Stimulated activated CD4-positive, alpha-beta T cell treated with anti-CD3 and anti-CD28 coated beads, TNF-alpha, amount 100 ng/mL, for 4 hours (primary cell): ENCODE measurements at places on chromosomes 12 and 14.

GRCh38 chr12:95837240-95838038 lies 21.3 kb upstream of the SNRPF start:
- no peak for DNase-seq

- no peak for DNase-seq
Measured at GRCh38 chr12:129486931-129487330, 416.9 kb downstream of the TMEM132D start.

GRCh38 chr14:34568803-34569202 lies 29.3 kb upstream of the EAPP start:
- no peak for DNase-seq

DNA sequence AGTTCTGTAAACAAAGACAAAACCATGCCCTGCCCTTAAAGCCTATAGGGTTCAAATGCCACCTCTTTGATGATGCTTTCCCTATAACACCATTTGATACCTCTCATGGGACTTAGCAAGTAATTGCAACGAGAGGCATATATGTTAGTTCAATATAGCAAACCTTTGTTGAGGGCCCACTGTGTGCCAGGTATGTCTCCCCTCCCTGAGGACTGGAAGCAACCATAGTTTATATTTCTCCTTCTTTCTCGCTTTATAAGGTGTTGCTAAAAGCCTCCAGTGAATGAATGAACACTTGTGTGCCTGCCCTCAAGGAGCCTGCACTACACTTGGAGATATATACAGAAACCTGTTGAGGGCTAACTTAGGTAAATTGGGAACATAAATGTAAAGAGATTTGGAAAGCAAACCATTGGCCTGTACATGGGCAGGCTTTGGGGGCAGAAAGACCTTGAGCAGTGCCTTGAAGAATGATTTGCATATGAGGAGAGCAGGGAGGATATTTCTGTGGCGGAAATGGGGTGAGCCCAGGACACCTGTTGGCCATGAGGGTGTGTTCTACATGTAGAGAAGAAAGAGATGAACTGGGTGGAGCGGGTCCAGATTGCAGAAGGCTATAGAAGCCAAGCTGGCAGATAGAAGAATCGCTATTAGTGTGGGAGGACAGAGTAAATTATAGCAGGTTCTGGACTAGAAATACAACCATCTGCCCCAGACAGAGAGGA lies 1.8 kb upstream of the CKAP4 start:
- no peak for DNase-seq

- DNase-seq = no peak
Measured at GRCh38 chr12:98653866-98654493, 8.9 kb downstream of the APAF1 start.

DNA sequence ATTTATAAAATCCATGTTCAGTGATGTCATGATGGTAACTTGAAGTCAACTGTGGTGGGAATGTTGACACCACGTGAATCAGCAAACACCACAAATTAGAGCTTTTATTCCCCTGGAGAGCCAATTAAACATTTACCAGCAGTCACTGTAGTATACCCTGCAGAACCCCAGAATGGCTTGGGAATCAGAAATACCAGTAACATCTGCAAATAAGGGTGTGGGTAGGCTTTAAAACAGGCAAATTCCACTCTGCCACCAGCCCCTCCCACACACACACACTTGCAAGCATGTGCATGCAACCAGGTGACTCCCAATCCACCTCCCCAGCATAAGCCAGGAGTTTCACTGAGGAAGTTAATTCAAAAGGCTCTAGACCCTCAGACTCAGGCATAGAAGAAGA lies 63.6 kb upstream of the TMEM263 start:
- no peak for DNase-seq

GRCh38 chr12:66531766-66532165 lies 147.1 kb downstream of the GRIP1 start:
- DNase-seq = no peak

DNA sequence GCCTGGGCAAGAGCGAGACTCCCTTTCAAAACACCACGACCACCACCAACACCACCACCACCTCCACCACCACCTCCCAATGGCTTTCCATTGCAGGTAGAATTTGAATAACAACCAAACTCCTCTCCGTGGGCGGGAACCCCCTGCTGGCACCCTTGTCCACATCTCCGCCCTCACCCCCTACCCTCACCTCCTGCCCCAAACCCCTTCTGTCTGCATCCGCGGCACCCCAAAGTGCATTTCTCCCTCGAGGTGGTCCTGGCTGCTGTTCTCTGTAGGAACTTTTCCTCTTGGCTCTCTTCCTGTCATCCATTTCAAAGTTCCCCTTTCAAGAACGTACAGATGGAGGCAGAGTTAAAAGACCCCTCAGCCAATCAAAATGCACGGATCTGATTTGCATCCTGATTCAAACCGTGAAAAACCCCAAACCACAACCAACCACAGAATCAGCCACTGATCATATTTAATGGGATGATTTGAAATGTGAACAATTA lies 3.8 kb downstream of the SDSL start:
- DNase-seq = no peak

DNA sequence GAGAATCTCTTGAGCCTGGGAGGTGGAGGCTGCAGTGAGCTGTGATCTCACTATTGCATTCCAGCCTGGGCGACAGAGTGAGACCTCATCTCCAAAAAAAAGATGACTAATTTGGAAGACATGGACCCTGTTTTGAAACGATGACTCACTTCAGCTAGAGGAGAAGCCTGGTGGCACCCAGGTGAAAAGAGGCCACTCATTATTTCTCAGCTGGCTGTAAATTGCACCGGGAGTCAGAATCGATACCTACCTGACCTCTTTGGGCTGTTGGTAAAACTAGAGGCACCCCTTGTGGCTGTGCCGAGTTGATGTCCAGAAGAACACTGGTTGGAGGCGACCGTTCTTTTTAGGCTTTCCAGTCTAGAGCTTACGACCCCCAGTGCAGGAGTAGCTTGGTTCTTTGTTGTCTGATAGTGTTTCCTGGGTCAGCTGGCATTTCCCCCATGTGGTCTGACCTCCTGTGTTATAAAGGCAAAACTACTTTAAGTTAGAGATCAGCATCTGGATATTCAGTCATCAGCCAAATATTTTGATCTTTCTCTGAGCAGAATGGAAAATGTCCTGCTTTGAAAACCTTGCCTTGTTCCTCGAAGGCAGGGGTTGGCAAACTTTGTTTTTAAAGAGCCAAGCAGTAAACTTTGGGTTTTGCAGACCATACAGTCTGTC lies 93.2 kb downstream of the CHST11 start:
- DNase-seq = no peak

DNA sequence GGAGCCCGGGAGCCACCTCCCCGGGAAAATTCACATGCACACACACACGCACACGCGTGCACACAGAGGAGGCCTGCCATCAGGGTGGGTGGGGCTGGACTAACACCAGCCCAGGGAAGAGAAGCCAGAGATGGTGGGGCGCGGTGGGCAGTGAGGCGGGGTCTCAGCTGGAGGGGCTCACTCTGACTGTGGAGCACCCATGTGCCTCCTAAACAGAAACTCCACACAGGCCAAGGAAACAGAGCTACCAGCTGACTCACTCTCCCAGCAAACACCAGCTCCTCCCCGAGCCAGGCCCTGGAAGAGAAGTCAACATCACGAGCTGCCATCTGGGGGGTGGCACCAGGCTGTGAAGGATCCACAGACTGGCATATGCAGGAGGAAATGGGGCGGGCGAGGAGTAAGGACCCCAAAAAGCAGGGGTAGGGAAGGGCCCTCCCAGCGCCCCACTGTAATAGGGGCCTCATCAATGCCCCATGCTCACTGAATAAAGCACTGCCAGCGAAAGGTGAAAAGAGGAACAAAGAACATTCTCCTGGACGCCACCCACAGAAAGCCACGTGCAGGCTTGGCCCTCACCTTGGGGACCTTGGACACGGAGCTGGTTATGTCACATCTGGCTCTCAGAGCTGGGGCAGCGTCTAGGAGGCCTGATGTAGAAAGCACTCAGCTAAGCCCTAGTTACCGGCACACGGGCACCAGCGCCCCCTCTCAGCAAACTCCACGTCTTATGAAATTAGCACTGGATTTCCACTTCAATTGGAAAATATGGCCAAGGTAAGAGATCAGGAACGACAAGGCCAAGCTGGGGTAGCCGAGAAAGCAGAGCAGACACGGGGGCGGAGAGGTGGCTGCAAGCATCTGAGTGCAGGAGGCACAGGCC lies 8.4 kb upstream of the INF2 start:
- DNase-seq = no peak

GRCh38 chr12:45704968-45705367 lies 24.5 kb upstream of the ARID2 start:
- no peak for DNase-seq

DNA sequence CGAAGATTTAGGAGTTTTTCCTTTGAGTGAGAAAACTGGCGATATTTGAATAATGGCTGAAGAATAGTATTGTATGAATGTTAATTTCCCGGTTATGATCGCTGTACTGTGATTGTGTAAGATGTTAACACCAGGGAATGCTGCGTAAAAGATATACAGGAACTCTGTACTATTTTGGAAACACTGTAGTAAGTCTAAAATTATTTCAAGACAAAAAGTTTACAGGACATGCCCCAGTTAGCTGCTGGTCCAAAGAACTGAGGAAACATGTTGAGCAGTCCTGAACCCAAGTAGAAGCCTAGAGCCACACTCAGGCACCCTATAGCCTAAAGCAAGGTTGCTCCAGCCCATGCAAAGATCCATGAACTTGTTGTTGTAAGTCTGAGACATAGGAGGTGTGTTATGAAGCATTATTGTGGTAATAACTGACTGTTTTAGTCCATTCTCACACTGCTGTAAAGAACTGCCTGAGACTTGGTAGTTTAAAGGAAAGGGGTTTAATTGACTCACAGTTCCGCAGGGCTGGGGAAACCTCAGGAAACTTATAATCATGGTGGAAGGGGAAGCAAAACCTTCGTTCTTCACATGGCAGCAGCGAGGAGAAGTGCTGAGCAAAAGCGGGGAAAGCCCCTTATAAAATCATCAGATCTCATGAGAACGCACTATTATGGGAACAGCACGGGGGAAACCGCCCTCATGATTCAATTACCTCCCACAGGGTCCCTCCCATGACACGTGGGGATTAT lies 99.8 kb upstream of the RESF1 start:
- no peak for DNase-seq

DNA sequence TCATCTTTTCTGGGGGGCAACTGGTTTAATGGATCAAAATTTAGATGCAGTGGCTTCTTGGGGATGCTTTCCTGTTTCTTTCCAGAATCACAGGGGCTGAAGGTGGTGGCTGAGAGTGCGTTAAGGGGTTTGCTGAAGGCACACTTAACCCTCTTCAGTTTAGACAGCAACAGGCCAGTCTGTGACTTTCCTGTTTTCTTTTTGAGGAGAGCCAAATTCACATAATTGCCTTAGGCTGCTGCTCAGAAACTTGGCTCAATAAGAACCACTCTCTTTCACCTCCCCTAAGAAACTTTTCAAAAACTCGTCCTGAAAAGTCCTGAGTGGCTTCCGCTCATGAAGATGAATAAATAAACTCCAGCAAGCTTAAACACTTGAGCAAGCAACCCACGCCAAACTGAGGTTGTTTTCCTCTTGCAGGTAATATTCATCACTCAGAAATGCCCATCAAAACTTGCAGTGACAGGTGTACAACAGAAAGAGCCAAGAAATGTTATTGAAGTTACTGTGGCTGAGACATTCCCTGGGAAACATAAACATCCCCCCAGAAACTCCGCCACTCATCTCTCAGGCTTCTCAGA lies 510.4 kb downstream of the TMEM132D start:
- no peak for DNase-seq

GRCh38 chr14:60174352-60175254 lies 9.4 kb upstream of the DHRS7 start:
- DNase-seq = no peak

DNA sequence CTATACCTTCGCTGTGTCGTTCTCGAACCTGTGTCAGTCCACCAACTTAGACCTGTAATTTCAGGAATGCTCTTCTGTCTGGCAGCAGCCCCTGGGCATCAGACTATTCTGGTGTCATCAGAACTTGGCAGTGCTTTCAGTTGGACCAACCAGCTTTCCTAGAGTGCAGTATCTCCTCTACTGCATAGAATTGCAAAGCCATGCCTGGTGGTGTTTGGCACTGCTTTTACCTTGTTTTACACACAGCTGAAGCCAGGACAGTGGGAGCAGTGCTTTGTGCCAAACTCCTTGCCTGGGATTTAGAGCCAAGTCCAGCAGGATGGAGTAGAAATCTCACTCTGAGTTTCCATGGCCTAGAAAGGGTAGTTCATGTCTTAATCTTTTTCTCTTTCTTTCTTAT lies 1.5 kb downstream of the FLVCR2 start:
- DNase-seq = no peak

DNA sequence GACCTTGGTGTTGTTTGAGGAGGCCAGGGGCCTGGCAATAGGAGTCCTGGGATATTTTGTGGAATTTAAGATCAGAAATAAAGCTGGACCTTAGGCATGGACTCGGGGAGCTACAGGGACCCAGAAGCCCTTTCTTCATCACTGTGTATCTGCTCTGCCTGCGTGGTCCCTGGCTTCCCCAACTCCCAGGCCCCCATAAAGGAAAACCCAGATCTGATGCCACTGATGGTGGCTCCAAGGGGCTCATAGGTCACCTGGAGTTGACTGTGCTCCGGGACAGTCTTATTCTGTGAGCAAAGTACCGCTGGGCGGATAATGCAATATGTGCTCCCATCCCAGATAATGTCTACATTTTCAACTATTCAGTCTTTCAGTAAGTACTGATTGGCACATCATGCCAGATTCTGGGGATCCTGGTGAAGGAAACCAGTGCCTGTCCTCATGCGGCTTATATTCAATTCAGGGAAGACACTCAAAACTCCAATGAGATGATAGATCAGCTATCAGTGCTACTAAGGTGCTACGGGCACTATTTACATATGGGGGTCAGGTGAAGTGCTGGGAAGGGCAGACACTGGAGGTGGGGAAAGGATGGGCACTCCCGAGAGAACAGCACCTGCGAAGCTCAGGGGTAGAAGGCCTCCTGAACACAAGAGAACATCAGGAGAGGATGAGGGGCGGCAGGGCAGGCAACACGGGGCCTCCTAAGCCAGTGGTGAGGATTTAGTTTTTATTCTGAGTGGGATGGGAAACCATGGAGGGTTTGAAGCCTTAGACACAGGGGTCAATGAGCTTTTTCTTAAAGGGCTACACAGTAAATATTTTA lies 5.5 kb upstream of the SELPLG start:
- DNase-seq = no peak

GRCh38 chr14:70183991-70184390 lies 4.8 kb downstream of the SLC8A3 start:
- no peak for DNase-seq

- DNase-seq = no peak
Measured at GRCh38 chr12:6364044-6364374, 11.4 kb downstream of the SCNN1A start.
